ENCODE measurements at places on chromosomes 3 and 15.

- DNase-seq, result no peak
Measured at GRCh38 chr3:138443091-138443490, 8.7 kb downstream of the ESYT3 start.

- DNase-seq, result no peak
Measured at GRCh38 chr3:184784731-184785500, 27.1 kb upstream of the VPS8 start.

GRCh38 chr3:160012108-160012507 is 23.5 kb downstream of the IL12A start:
- no peak for DNase-seq

- DNase-seq, result no peak
Measured at GRCh38 chr15:50166216-50166615, 15.8 kb upstream of the SLC27A2 start.

DNA sequence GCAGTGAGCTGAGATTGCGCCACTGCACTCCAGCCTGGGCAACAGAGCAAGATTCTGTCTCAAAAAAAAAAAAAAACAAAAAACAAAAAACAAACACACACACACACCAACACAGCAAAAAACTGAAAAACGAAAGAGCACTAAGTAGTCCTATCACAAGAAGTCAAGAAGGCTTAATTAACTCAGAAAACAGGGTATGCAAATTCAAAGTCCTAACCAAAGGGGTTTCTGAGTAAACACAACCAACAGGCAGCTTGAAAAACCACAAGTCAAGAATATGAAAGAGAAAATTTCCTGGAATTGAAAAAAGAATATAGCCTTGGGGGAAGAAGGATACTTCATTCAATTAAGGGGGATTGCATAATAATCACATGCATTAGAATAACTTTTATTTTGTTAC is 37.7 kb upstream of the PARP14 start:
- no peak for DNase-seq

GRCh38 chr3:22922317-22922716 is 280.8 kb upstream of the UBE2E2 start:
- no peak for DNase-seq

GRCh38 chr15:36693644-36694043 is 114.2 kb downstream of the CDIN1 start:
- no peak for DNase-seq

GRCh38 chr15:77567202-77567601 is 65.5 kb downstream of the LINGO1 start:
- DNase-seq, result no peak

DNA sequence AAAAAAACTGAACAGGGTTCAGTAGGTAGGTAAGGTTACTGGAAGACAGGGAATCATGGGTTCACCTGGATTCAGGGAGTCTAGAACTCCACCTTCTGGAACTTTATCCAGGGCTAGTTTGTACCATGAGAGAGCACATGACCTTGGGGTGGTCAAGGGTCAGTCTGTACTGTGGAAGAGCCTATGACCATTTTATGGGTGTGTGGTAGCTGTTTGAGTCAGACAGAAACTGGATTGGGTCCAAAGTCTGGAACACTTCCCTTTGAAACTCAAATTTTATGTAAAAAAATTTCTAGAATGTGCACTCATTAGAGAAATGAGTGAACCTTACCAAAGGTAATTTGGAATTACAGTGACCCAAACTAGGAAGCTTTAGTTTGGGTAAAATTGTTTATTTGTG is 486.0 kb upstream of the AGTR1 start:
- no peak for DNase-seq

GRCh38 chr3:14652-15051 is 181.9 kb upstream of the CHL1 start:
- DNase-seq, result no peak

DNA sequence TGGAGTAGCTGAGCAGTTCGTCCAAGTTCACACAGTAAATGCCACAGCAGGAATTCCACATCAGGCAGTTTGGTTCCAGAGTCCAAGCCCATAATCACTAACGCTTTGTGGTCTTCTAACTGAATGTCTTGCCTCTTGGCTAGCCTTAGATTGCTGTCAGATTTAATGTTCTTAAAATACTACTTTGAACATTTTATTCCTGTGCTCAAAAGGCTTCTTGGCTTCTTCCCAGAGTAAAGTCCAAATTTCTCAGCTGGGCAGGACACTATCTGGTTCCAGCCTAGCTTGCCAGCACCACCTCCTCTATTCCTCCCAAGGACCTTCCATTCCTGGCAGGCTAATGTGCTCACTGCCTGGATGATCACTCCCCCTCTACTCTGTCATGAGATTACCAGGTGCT is 256.9 kb downstream of the SQOR start:
- peak; percentile 64 for DNase-seq

DNA sequence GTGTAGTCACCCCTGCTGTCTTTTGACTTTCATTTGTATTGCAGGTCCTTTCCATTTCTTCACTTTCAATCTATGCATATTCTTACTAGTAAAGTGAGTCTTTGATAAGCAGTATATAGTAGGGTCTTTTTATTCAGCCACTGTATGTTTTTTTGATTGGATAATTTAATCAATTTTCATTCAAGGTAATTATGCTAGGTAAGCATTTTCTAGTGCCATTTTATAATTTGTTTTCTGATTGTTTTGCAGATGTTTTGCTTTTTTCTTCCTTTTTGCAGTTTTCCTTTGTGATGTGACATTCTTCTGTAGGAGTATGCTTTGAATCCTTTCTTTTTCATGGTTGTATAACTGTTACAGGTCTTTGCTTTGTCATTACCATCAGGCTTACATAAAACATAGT is 504.3 kb upstream of the GBE1 start:
- no peak for DNase-seq

GRCh38 chr3:76942101-76942500 is 97.8 kb upstream of the ROBO2 start:
- no peak for DNase-seq

GRCh38 chr3:190862209-190863118 is at the start of gene GMNC:
Gene GMNC (minus strand): TSS chr3:190862694. CDS start chr3:190862615, 79 bp downstream.
- DNase-seq, result peak; percentile 71

- DNase-seq, result no peak
Measured at GRCh38 chr15:89379818-89380217, 45.2 kb upstream of the POLG start.

GRCh38 chr3:133899311-133899710 is 3.6 kb upstream of the RAB6B start:
- no peak for DNase-seq

DNA sequence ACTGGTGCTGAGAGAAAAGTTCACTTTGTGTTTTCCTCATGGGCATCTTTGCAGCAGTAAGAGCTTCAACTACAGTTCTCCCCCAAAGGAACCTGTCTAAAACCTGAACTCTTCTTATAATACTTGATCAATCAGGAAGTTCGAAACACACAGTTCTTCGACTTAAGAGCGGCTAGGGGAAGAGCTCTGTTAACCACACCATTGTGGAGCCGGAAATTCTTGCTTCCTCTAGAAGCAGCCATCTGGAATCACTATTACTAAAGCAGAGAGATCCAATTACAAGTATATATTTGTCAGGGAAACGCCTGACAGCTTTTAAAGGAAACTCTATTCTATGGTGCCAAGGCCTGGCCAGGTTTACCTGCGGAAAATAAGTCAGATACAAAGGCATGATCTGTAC is 337.3 kb upstream of the CBLB start:
- no peak for DNase-seq

DNA sequence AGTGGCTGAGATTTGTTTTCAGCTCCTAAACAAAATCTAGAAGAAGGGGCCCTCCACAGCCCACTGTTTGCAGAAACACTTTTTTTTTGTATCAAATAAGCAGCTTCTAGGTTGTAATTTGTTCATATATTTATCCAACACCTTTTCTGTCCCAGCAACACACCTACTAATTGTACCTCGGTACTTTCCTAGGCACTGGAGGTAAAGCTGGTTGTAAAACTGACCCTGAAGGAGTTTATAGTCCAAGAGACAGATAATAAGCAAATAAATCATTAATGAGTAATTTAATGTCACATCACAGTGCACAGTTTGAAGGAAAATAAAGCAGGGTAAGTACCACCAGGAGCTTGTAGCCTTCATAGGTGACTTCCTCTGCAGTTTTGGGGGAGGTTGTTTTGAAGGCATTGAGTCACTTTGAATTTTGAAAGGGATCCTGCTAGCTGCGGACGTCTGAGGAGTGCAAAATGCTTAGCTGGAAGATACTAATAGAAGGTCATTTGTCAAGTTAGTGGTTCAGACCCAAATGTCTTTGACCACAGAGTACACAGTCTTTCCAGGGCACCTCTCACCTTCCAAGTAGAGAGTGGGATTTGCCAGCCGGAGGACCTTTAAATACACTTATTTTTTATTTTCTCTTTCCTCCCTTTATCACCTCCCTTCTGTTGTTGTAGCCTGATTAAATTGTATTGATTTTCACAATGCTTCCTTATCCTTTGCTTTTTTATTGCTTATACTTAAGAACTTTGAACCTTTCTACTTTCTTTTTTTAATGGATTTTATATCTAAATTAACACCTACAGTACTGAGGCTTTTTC is 53.8 kb downstream of the CMSS1 start:
- DNase-seq, result no peak

GRCh38 chr15:83943849-83944404 is 290.0 kb downstream of the ADAMTSL3 start:
- no peak for DNase-seq

- DNase-seq, result no peak
Measured at GRCh38 chr3:151476344-151477018, 15.6 kb upstream of the IGSF10 start.

DNA sequence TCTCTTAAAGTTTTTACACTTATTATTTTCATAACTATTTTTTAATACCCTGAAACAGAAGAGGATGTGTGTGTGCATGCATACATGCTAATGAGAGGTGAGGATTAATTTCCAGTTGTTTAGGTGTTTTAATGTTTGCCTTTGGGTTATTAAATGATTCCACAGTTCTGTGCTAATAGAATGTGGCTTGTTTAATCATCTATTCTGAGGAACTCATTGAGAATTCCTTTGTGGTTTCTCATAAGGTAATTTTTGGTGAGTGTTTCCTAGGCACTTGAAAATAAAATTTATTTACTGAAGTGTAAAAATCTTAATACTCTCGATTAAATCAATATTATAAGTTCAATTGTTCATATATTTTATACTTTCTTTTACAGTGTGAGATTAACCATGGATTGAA is 38.0 kb downstream of the STAC start:
- no peak for DNase-seq

DNA sequence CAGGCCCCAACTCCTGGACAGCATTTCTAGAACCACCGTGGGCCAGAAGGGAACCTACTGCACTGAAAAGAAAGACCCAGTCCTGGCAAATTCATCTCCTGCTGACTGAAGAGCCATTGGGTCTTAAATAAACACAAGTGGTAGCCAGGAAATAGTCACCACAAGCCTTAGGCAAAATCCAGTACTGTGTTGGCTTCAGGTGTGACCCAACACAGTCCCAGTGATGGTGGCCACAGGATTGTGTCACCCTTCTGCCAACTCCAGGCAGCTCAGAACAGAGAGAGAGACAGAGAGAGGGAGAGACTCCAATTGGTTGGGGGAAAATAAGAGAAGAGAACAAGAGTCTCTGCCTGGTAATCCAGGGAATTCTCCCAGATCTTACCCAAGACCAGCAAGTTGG is 23.1 kb downstream of the NEDD4 start:
- no peak for DNase-seq

GRCh38 chr15:38424101-38424552 is 29.8 kb upstream of the FAM98B start:
- no peak for DNase-seq

DNA sequence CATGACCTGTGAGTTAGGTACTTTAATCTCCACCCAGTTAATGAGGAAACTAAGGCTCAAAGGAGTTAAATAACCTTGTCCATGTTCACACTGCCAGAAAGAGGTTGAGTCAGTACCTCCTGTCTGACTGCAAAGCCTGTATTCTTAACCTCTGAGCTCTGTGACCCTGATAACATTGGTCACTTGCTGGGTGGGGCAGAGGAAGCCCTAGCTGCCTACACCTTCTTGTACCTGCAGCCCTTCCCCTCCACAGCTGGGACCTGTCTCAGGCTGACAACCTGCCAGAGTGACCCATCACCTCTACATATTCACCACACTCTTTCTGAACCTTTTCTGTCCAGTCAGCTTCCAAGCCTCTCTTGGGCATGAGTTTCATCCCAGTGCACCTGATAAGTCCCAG is 106.1 kb upstream of the HES1 start:
- DNase-seq, result no peak

DNA sequence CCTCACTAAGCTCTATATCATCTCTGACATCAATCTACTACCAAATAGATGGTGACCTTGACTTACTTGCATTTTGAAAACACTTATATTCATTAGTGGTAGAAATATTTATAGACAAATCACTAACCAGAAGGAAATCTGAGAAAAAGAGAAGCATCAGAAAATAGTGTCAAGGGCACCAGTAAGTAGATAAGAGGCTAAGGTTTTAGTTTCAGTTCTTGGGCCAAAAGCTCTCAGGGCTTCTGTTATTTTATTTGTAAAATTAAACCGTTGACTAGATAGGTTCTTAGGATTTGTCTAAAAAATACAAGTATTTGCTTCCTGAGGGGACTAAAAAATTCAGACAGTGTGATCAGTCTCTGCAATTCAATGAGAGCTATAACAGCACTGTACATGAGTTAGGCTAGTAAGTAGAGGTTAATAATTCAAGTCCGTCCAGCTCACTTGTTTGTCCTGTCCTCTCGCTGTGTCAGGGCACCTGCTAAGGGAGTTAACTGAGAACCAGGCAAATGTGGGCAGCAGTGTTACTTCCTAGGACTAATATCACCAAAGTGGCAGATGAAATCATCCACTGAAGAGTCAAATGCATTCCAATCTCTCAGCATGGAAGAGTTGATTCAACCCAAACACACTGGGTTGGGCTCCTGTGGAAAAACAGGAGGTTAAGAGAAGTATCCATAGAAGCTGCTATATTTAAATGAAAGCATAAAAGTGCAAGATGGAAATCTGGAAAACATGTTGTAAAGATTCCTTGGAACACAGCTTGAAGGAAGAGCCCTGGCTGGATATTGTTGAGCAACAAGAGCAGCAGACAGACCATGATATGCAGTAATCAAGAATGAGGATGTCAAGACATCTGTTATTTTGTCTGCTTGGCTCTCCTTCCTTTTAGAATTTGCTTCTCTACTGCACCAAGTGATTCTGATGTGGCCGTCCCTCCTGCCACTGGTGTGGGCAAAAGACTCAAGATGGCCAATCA is 134.9 kb upstream of the ZBTB20 start:
- DNase-seq, result no peak

DNA sequence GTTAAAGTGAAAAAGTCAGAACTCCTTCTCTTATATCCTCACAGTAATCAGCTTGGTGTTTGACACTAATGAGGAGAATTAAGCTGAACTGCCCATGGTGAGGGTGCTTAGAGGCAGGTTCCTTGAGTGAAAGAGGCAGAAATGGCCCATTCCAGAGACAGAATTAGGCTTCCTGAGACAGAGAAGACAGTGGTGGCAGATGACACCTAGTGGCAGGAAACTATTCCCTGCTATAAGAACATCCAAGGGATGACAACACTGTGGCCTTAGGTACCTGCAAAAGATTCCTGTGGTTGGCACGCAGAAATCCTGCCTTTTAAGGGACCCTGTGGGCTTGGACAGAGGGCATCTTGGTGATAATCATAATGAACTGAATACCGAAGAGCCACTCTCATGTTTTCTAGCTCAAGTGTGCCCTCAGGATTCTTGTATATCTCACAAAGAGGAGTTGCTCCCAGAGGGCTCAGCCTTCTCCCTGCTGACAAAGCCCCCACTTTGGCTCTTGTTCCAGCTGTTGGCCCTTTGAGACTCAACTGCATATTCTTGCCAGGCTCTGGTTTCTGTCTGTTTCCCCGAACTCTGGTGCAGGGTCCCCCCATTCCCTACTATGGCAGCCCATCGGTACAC is 56.0 kb downstream of the KBTBD12 start:
- no peak for DNase-seq
